ENCODE measurements at places on chromosomes 2 and 18.

DNA sequence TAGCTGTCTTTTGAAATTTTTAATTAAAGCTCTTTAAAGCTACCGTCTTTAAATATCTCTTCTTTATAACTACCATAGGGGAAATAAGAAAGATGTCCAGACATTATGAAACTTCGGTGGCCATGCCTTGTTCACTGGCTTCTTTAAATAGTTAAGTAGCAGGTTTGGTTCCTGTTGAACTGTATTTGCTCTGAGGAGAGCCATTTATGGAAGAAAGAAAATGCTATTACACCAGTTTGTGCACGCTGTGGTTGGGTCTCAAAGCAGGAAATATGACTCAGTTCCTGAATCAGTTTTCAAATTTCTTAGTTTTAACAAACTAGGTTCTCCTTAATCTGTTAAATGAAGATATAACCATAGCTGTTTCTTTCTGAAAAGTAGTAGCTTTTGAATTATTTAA, 12.2 kb downstream of the ARPC2 start:
- DNase-seq: no peak

DNA sequence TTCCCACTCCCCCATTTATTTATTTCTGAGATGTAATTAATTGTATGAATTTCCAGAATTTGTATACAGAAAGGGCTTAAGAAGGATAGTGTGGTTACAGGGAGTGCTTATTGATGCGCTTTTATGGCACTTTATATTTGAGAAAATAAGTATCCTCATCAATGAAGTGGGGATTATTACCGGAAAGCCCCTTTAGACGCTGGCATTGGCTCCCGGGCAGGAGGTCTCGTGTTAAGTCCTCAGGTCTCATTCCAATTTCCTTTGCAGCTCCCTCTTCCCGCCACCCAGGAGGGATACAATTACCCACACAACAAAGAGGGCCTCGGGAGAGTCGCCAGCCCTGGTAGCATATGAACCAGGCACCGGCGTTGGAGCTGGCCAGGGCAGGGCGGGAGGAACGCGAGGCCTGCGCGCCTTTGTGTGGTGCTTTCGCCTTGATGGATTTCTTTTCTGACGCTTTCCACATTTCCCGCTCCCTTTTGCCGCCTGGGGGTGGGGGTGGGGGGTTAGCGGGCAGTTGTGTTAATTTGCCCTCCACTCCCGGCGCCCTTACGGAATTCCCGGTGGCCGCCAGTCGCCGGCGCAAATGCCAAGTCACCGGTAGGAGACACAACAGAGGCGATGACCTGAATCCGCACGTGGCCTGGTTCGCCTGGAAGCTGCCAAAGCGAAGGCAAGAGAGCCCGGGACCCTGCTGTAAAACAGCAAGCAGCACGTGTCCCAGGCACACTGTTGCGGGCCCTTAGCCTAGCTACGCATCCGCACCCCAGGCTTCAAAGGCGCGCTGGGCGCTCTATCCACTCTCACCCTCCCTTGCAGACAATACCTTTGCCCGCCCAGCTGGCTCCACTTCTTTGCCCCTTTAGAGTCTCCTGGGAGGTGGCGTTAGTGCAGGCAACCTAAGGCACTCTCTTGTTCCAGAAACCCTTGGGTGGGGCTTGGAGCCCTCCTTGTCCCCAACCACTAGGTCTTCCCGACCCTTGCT, 3.3 kb downstream of the GAD1 start:
- DNase-seq: no peak

GRCh38 chr2:158577141-158577540, 120.4 kb downstream of the PKP4 start:
- DNase-seq: no peak

DNA sequence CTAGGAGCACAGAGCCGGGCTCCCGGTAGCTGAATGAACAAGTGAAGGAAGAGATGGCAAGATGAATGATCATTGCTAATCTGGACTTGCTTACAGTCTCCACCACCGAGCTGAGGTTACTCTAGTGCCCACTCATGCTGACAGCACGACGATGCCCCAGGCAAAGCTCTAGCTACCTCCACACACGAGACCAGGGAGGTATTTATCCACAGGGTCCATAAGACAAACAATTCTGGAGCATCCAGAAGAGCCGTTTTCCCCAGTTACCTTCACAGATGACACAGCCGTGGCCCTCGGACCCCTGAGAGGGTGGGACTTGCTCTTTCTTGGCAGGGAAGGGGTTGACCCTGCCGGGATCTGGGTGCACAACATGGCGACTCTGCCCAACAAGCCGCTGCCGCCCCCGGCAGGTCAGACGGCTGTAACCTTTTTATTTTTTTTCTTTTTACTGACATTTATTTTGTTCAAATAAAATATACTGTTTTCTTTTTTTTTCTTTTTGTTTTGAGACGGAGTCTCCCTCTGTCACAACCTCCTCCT, 120.3 kb downstream of the PXDN start:
- DNase-seq: no peak

Data from NCI-H524 treated with DMSO at 0.1 percent for 48 hours (cell line).